ENCODE measurements at places on chromosomes 4 and X.

GRCh38 chrX:155514225-155514624, 55.8 kb upstream of the F8A3 start:
- H3K27ac ChIP-seq, result no peak overlapping the region
- no peak overlapping the region for H3K4me3 ChIP-seq
- H3K4me1 ChIP-seq, result no peaks in the 10 kb centered on the region
- no peaks in the 10 kb centered on the region for H3K27me3 ChIP-seq
- no peak for DNase-seq
- H3K36me3 ChIP-seq, result no peaks in the 10 kb centered on the region

- H3K4me1 ChIP-seq, result no peaks in the 10 kb centered on the region
- no peak overlapping the region for H3K27ac ChIP-seq
- H3K27me3 ChIP-seq, result no peaks in the 10 kb centered on the region
- no peak for DNase-seq
Observed at GRCh38 chrX:64152857-64153256, 52.7 kb downstream of the AMER1 start.

GRCh38 chrX:153560000-153560399, 38.9 kb downstream of the CCNQ start:
- no peak overlapping the region for H3K27ac ChIP-seq
- H3K27me3 ChIP-seq, result no peaks in the 10 kb centered on the region
- H3K4me1 ChIP-seq, result no peaks in the 10 kb centered on the region
- DNase-seq, result no peak
- no peaks in the 10 kb centered on the region for H3K36me3 ChIP-seq

DNA sequence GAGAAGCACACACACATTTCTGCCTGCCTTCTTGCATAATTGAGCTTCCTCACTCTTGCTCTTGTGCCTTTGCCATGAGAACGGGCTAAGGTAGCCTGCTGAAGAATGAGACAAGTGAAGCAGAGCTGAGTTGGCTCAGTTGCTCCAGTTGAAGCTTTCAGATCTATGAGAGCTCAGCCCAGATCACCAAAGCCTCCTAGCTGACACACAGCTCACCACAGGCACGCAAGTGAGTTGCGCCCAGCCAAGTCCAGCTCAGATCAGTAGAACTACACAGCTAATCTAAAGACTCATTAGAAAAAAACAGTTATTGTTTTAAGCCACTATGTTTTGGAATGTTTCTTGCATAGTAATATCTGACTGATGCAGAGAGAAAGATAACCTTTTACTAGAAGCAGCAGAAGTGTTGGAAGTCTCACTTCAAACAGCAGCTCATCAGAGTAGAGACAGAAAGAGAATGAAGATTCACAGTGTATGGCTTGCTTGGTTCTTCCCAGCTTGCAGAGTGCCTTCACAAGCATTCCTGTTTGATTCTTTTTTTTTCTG, 362.4 kb downstream of the MID1IP1 start:
- no peaks in the 10 kb centered on the region for H3K36me3 ChIP-seq
- no peaks in the 10 kb centered on the region for H3K27me3 ChIP-seq
- no peaks in the 10 kb centered on the region for H3K4me1 ChIP-seq
- no peak overlapping the region for H3K4me3 ChIP-seq
- DNase-seq, result no peak

- no peaks in the 10 kb centered on the region for H3K27me3 ChIP-seq
- no peaks in the 10 kb centered on the region for H3K4me1 ChIP-seq
- H3K4me3 ChIP-seq, result no peak overlapping the region
- no peak overlapping the region for H3K27ac ChIP-seq
Observed at GRCh38 chr4:20172070-20172760, 79.5 kb upstream of the SLIT2 start.

DNA sequence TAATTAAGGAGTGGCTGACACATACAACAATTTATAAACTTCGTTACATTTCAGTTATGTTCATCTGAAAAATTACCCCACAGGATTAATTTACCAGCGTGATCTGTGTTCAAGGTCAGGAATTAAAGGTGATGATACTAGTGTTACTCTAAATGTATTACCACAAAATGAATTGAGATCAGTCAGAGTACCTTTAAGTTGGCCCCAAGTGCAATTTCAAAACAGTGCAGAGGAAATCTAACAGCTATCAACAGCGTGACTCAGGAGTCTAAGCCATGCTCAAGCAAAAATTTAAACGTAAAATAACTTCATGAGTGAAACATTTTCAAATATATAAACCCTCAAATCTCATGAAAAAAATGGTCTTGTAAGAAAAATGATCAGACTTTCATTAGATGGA, 18.7 kb downstream of the ANTXR2 start:
- DNase-seq, result no peak
- no peak overlapping the region for H3K27ac ChIP-seq
- peaks cover 22% of the 10 kb centered on the region for H3K36me3 ChIP-seq
- H3K4me3 ChIP-seq, result no peak overlapping the region
- H3K27me3 ChIP-seq, result no peaks in the 10 kb centered on the region
- peaks cover 12% of the 10 kb centered on the region for H3K4me1 ChIP-seq

DNA sequence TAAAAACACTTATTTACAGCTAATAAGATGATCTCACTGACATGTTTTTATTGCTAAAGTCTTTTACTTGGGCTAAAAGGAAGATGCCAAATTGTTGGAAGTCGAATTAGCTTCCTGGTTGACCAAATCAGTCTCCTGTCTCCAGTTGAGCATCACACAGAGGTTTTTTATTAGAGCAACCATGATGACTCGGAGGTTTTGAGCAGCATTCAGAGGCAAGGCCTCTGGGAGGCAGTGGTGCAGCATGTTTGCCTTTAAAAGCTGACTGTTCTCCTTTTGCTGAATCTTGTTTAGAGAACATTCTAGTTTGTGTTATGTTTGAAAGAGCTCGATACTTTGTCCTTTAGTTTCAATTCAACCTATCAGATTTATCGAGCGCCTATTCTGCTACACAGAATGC, 2.1 kb downstream of the UCHL1 start:
- no peak overlapping the region for H3K4me3 ChIP-seq
- no peak for DNase-seq
- H3K4me1 ChIP-seq, result no peaks in the 10 kb centered on the region
- H3K27ac ChIP-seq, result no peak overlapping the region
- H3K36me3 ChIP-seq, result no peaks in the 10 kb centered on the region
- H3K27me3 ChIP-seq, result no peaks in the 10 kb centered on the region

- H3K27me3 ChIP-seq, result no peaks in the 10 kb centered on the region
- H3K36me3 ChIP-seq, result no peaks in the 10 kb centered on the region
- no peak overlapping the region for H3K27ac ChIP-seq
- no peak for DNase-seq
- no peak overlapping the region for H3K4me3 ChIP-seq
- H3K4me1 ChIP-seq, result no peaks in the 10 kb centered on the region
Observed at GRCh38 chr4:25075129-25075528, 44.4 kb upstream of the LGI2 start.

GRCh38 chr4:141080668-141081067, 52.6 kb downstream of the RNF150 start:
- H3K27ac ChIP-seq, result no peak overlapping the region
- H3K4me3 ChIP-seq, result no peak overlapping the region
- H3K36me3 ChIP-seq, result no peaks in the 10 kb centered on the region
- DNase-seq, result no peak

DNA sequence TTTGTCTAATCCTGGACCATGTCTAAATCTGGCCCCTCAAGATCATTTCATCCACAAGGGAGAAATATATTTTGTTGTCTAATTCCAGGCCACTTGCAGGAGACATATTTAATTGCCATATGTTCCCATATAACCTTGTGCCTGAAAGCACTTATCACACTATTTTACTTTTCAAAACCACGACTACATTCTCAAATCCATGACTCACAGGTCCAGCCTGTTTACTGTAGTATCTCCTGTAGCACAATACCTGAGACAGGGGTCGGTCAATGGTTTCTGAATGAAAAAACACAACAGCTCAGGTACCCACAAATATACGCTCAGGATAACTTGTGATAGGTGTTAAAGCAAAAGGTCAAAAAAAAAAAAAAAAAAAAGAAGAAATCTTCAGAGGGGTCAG, 60.9 kb downstream of the SEC24D start:
- H3K36me3 ChIP-seq, result no peaks in the 10 kb centered on the region
- no peaks in the 10 kb centered on the region for H3K4me1 ChIP-seq
- H3K27me3 ChIP-seq, result no peaks in the 10 kb centered on the region
- no peak for DNase-seq
- H3K27ac ChIP-seq, result no peak overlapping the region

DNA sequence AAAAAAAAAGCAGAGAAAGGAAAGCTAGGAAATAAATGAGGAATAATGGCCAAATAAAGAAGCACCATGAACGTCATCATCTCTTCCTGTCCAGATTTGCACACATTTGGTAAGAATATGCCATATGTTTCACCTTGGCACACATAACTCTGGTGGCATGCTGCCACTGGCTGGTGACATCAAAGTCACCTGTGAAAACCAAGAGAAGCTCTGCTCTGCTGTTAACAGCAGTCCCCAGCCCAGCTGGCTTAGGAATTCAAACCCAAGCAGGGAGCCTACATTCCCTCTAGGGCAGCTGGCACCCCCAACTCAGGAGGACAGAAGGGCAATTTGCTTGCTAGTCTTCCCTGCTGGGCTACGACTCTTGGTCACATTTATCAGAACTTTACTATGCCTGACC, 77.6 kb downstream of the RASL11B start:
- no peak overlapping the region for H3K4me3 ChIP-seq
- H3K4me1 ChIP-seq, result no peaks in the 10 kb centered on the region
- no peak overlapping the region for H3K27ac ChIP-seq
- no peaks in the 10 kb centered on the region for H3K27me3 ChIP-seq
- no peak for DNase-seq
- H3K36me3 ChIP-seq, result no peaks in the 10 kb centered on the region

GRCh38 chrX:11733614-11734013, 24.4 kb upstream of the MSL3 start:
- no peak overlapping the region for H3K27ac ChIP-seq
- H3K36me3 ChIP-seq, result no peaks in the 10 kb centered on the region
- no peaks in the 10 kb centered on the region for H3K27me3 ChIP-seq
- no peak overlapping the region for H3K4me3 ChIP-seq
- H3K4me1 ChIP-seq, result no peaks in the 10 kb centered on the region
- DNase-seq, result no peak

GRCh38 chr4:136516371-136516770, 1015.9 kb downstream of the PCDH18 start:
- no peak for DNase-seq
- no peaks in the 10 kb centered on the region for H3K36me3 ChIP-seq
- H3K4me3 ChIP-seq, result no peak overlapping the region
- H3K27ac ChIP-seq, result no peak overlapping the region

DNA sequence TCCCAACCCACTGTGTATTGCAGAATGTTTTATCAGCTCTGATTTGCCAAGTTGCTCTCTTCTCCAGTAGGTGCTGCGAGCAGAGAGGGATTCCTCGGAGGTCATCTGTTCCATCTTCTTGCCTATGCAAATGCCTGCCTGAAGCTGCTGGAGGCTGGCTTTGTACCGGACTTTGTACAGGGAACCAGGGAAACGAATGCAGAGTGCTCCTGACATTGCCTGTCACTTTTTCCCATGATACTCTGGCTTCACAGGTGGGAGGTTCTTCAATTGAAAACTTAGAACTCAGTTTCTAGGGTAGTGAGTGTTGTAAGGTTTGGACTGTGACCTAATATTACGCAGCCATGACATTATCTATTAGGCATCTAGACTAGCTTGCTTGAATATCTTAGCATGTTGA, 24.9 kb downstream of the AR start:
- no peaks in the 10 kb centered on the region for H3K27me3 ChIP-seq
- no peaks in the 10 kb centered on the region for H3K36me3 ChIP-seq
- H3K4me3 ChIP-seq, result no peak overlapping the region
- H3K27ac ChIP-seq, result no peak overlapping the region
- H3K4me1 ChIP-seq, result no peaks in the 10 kb centered on the region

DNA sequence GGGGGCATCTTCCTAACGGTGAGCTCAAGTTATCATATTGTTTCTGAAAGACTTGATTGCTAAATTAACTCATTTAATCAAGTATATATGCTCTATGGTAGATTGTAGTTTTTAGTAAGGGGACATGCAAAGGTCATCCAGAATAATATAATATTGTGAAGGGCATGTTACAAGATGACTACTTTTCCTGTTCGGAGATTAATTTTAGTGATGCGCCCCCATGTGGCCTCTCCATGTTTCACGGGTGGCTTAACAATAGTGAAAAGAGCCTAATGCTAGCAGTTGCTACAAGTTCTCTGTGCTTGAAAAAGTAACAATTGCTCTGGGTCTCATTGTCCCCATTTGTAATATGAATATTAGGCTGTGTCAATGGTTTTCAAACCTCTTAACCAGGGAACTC, 12.2 kb downstream of the SMPX start:
- H3K27ac ChIP-seq, result no peak overlapping the region
- H3K4me3 ChIP-seq, result no peak overlapping the region
- H3K27me3 ChIP-seq, result no peaks in the 10 kb centered on the region

DNA sequence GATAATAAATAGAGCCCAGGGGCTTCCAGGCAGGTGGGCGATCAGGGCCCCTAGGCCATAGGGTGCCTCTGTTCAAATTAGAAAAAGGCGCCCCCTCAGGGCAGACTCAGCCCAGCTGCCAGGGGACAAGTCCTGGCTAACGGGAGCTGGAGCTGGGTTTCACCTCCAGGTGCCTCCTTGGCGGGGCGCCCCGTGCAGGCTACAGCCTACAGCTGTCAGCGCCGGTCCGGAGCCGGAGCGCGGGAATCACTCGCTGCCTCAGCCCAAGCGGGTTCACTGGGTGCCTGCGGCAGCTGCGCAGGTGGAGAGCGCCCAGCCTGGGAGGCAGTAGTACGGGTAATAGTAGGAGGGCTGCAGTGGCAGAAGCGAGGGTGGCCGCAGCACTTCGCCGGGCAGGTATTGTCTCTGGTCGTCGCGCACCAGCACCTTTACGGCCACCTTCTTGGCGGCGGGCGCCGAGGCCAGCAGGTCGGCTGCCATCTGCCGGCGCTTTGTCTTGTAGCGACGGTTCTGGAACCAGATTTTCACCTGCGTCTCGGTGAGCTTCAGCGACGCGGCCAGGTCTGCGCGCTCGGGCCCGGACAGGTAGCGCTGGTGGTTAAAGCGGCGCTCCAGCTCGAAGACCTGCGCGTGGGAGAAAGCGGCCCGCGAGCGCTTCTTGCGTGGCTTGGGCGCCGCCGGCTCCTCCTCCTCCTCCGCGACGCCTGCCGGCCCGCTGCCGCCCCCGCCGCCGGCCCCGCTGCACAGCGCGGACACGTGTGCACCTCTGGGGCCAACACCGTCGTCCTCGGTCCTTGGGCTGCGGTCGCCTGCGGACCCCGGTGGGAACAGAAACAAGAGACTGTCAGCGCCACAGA, 2.4 kb downstream of the NKX3-2 start:
- peaks cover 35% of the 10 kb centered on the region for H3K4me1 ChIP-seq
- no peak overlapping the region for H3K4me3 ChIP-seq
- H3K36me3 ChIP-seq, result no peaks in the 10 kb centered on the region
- H3K27ac ChIP-seq, result no peak overlapping the region
- peaks cover 63% of the 10 kb centered on the region for H3K27me3 ChIP-seq

- no peak overlapping the region for H3K27ac ChIP-seq
- H3K4me3 ChIP-seq, result no peak overlapping the region
- no peaks in the 10 kb centered on the region for H3K4me1 ChIP-seq
- no peak for DNase-seq
Observed at GRCh38 chrX:138889149-138889548, 177.6 kb upstream of the FGF13 start.

Measured in naive thymus-derived CD4-positive, alpha-beta T cell (primary cell).